ENCODE measurements at places on chromosomes 1 and 21.

DNA sequence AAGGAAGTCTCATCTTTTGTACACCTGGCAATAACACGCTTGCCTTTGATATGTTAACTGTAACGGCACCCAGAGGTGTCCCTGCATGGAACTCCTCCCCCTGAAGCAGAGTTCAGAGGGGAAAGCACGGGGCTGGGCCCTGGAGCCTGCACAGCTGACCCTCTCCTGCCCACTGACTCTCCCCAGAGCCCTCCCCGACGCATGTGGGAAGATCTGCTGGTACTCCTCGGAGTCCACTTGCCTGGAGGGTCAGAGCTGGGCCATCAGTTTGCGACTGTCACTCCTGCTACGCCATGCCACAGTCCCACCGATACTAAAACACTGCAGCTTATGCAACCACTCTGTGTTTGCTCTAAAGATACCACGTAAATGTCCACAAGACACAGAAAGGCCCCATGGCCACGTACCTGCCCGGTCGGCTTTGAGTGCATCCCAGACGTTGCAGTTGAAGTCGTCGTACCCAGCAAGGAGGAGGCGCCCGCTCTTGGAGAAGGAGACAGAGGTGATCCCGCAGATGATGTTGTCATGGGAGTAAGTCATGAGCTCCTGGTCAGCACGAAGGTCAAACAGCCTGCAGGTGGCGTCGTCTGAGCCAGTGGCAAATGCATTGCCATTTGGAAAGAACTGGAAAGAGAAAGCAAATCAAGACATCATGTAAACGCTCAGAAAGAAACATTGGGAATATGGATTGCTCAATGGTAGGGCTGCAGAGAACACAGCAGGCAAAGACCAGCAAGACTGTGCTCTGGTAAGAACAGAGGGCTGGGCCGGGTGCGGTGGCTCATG is 10.6 kb upstream of the NADK start:
- no peak for DNase-seq

GRCh38 chr1:56540467-56540866 is 38.9 kb downstream of the PLPP3 start:
- DNase-seq, result no peak

GRCh38 chr1:96559707-96560596 is 161.6 kb upstream of the PTBP2 start:
- no peak for DNase-seq

- no peak for DNase-seq
Measured at GRCh38 chr21:24897883-24898282, 709.4 kb downstream of the MRPL39 start.

GRCh38 chr1:211527888-211528287 is 35.9 kb upstream of the RD3 start:
- DNase-seq, result no peak

GRCh38 chr1:17891205-17892110 is 136.3 kb downstream of the ACTL8 start:
- DNase-seq, result no peak

DNA sequence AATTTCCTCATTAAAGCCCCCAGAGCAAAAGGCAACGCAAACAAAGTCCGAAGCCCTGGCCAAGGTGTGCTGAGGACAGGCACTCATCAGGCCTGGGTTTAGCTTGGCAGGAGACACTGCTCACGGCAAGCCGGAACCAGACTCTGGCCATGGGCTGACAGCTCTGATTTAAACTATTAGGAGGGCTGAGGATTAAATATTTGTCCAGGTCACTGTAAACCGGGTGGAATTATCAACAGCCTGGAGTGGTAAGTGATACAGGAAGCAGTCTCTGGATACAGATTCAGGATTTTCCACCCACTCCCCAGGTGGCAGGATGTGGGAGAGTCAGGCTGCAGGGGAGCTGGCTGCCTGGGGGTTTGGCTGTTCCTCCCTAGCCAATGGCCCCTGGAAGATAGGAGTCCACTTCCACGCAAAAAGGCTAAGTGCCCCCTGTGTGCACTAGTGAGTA is 42.4 kb downstream of the SLC66A1 start:
- no peak for DNase-seq
